CD4-positive, alpha-beta memory T cell (primary cell): ENCODE measurements at places on chromosomes 4 and X.

GRCh38 chrX:120790118-120790517 lies 85.5 kb downstream of the CT47B1 start:
- H3K27me3 ChIP-seq: no peaks in the 10 kb centered on the region
- DNase-seq: peak; percentile 60
- H3K27ac ChIP-seq: no peak overlapping the region
- H3K4me3 ChIP-seq: no peak overlapping the region

DNA sequence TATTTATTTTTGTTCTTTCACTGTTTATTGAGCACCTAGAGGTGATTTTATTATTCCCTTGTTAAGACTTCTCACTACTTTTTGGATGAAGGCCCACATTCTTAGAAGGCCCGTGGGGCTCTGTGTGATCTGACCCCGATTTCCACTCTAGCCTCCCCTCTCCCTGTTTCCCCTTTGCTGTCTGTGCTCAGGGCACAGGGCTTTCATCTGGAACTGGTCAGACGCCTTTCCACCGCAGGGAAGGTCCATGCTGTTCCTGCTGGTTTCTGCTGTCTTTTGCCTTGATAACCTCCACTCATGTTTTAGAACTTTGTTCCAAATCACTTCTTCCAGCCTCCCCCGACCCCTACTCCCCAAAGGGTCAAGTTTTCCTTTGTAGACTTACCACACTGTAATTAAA lies 31.3 kb upstream of the ANAPC4 start:
- no peaks in the 10 kb centered on the region for H3K4me1 ChIP-seq
- H3K36me3 ChIP-seq: no peaks in the 10 kb centered on the region
- H3K27me3 ChIP-seq: no peaks in the 10 kb centered on the region

DNA sequence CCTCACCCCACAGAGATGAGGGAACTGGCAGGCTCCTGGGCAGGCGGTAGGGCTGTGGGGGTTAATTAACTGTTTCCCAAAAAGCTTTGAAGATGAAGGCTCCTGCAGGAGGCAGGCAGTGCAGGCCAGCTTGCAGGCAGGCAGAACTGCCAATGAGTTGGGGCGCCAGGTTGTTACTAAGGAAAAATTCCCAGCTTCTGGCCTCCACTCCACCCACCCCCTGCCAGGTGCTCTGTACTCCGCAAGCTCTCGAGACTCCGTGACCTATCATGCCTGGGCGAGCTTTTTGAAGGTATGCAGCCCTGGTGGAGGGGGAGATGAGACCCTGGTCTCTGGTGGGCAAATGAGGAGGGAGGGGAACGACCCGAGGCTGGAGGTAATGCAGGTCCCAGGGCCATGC lies 41.8 kb downstream of the PJA1 start:
- no peaks in the 10 kb centered on the region for H3K4me1 ChIP-seq
- H3K27me3 ChIP-seq: no peaks in the 10 kb centered on the region
- DNase-seq: no peak

GRCh38 chr4:167003326-167003725 lies 231.0 kb downstream of the SPOCK3 start:
- H3K36me3 ChIP-seq: no peaks in the 10 kb centered on the region
- no peak for DNase-seq
- H3K4me3 ChIP-seq: no peak overlapping the region
- no peaks in the 10 kb centered on the region for H3K4me1 ChIP-seq
- no peaks in the 10 kb centered on the region for H3K27me3 ChIP-seq
- H3K27ac ChIP-seq: no peak overlapping the region

DNA sequence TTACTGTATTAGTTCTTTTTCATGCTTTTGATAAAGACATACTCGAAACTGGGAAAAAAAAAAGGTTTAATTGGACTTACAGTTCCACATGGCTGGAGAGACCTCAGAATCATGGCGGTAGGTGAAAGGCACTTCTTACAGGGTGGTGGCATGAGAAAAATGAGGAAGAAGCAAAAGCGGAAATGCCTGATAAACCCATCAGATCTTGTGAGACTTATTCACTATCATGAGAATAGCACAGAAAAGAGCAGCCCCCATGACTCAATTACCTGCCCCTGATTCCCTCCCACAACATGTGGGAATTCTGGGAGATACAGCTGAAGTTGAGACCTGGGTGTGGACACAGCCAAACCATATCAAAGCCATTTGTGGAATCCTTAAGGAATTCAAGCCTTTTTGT lies 1238.9 kb downstream of the ADGRL3 start:
- no peak overlapping the region for H3K27ac ChIP-seq
- H3K4me3 ChIP-seq: no peak overlapping the region
- no peaks in the 10 kb centered on the region for H3K27me3 ChIP-seq
- H3K4me1 ChIP-seq: no peaks in the 10 kb centered on the region
- H3K36me3 ChIP-seq: no peaks in the 10 kb centered on the region

DNA sequence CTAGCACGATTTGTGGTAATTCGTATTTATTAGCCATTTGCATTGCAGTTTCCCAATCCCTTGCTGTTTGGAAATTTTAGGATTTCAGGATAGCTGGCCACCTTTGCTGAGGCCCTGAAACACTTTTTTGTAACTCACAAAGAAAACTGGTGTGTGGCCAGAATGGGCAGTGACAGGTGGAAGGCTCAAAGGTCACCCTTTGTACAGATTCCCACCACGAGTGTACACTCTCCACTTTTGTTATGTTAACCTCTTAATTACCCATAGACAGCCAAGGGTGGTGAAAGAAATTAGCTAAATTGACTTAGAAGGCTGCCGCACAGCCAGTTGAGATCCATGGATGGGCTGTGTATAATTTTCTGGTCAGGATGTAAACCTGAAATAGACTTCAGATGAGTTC lies 109.7 kb upstream of the ARX start:
- H3K36me3 ChIP-seq: no peaks in the 10 kb centered on the region
- H3K4me1 ChIP-seq: no peaks in the 10 kb centered on the region
- no peak for DNase-seq
- H3K4me3 ChIP-seq: no peak overlapping the region

DNA sequence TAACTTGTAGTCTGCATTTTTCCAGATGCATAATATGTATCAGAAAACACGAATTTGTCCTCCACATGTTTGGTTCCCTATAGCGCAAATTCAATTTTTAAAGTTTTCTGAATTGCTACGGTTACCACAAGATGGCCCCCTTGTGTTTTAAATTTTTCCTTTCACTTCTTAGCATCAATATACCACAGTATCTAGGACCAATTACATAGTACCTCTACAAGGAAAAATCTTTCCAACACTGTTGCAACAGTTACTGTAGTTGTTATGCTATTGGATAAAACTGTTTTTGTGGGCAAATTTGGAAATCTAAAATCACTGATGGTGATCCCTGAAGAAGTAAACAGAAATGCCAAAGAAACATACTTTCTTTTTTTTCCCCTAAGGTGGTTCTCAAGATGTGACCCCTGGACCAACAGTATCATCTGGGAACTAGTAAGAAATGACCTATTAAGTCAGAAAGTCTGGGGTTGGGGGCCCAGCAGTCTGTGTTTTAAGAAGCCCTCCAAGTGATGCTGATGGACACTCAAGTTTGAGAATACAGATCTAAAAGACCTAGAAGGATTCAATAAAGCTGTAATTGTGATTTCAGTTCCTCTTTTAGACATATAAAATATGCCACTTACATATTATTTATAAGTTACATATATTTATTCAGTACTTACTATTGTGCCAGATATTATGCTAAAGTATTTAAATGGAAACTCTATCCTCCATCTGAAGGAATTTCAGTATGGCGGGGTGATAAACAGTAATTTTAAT lies 3.1 kb downstream of the ZGRF1 start:
- no peak for DNase-seq
- no peak overlapping the region for H3K27ac ChIP-seq
- H3K4me1 ChIP-seq: peaks cover 19% of the 10 kb centered on the region
- H3K4me3 ChIP-seq: no peak overlapping the region
- H3K36me3 ChIP-seq: no peaks in the 10 kb centered on the region

- H3K27ac ChIP-seq: no peak overlapping the region
- H3K4me1 ChIP-seq: no peaks in the 10 kb centered on the region
- DNase-seq: no peak
- H3K36me3 ChIP-seq: no peaks in the 10 kb centered on the region
Measured at GRCh38 chr4:63226229-63226628, 1183.0 kb downstream of the TECRL start.

- H3K36me3 ChIP-seq: no peaks in the 10 kb centered on the region
- H3K4me3 ChIP-seq: no peak overlapping the region
- no peak overlapping the region for H3K27ac ChIP-seq
- no peaks in the 10 kb centered on the region for H3K4me1 ChIP-seq
Measured at GRCh38 chrX:145213504-145213903, 33.8 kb upstream of the SPANXN1 start.

DNA sequence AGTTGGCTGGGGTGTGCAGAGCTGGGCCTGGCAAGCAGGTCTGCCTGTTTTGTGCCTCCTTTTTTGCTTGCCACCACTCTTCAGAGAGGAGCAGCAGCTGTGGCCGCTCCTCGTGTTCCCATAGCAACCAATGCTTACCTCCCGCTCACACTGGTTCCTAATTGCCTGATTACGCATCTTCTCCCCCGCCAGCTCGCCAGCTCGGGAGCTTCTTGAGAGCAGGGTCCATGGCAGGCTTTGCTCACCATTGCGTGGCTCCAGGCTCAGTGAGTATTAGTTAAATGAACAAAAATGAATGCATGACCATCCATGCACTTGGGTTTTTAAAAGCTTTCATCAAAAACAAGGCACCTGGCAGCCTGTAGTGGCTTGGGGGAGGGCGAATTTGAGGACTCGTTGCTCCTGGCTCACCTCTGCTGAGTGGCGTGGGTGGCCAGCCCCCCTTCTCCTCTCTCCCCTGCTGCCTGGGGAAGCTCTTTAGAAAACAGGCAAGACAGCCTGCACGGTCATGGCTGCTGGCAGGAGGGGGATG lies 14.2 kb upstream of the PJA1 start:
- H3K27ac ChIP-seq: no peak overlapping the region
- H3K4me1 ChIP-seq: no peaks in the 10 kb centered on the region
- DNase-seq: no peak
- H3K36me3 ChIP-seq: no peaks in the 10 kb centered on the region
- H3K27me3 ChIP-seq: no peaks in the 10 kb centered on the region

GRCh38 chrX:103423955-103424638 lies 47.8 kb downstream of the BEX3 start:
- no peaks in the 10 kb centered on the region for H3K36me3 ChIP-seq
- H3K27me3 ChIP-seq: no peaks in the 10 kb centered on the region
- no peak overlapping the region for H3K27ac ChIP-seq
- no peak overlapping the region for H3K4me3 ChIP-seq
- no peak for DNase-seq

- peak overlapping the region; percentile 0 for H3K27ac ChIP-seq
- no peaks in the 10 kb centered on the region for H3K36me3 ChIP-seq
- no peak for DNase-seq
- H3K4me3 ChIP-seq: no peak overlapping the region
Measured at GRCh38 chr4:88981556-88981955, 75.4 kb downstream of the FAM13A start.

- H3K27me3 ChIP-seq: no peaks in the 10 kb centered on the region
- H3K4me3 ChIP-seq: no peak overlapping the region
Measured at GRCh38 chrX:137432609-137433008, 133.3 kb upstream of the ZIC3 start.

DNA sequence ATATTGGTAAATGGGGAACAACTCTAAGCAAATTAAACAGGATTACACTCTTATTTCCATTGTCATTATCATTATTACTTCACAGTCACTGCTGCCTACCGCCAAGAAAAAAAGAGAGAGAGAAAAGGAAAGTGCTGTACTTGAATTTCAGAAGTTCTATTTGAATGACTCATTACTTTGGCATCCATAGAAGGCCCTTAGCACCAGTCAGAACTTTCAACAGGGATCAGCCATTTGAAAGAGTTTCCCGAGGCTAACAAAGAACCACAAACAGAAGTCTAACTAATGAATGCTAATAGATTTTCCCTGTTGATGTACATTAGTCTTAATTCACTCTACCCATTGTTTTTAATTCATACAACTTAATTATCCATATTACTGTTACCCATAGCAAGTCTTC lies 116.3 kb downstream of the SHROOM4 start:
- no peak overlapping the region for H3K27ac ChIP-seq
- no peak for DNase-seq
- no peaks in the 10 kb centered on the region for H3K27me3 ChIP-seq
- H3K36me3 ChIP-seq: no peaks in the 10 kb centered on the region

- no peaks in the 10 kb centered on the region for H3K27me3 ChIP-seq
- no peak overlapping the region for H3K4me3 ChIP-seq
- no peak overlapping the region for H3K27ac ChIP-seq
Measured at GRCh38 chr4:112765317-112765974, 128.5 kb downstream of the LARP7 start.
